ENCODE measurements at places on chromosomes 2 and 18.

DNA sequence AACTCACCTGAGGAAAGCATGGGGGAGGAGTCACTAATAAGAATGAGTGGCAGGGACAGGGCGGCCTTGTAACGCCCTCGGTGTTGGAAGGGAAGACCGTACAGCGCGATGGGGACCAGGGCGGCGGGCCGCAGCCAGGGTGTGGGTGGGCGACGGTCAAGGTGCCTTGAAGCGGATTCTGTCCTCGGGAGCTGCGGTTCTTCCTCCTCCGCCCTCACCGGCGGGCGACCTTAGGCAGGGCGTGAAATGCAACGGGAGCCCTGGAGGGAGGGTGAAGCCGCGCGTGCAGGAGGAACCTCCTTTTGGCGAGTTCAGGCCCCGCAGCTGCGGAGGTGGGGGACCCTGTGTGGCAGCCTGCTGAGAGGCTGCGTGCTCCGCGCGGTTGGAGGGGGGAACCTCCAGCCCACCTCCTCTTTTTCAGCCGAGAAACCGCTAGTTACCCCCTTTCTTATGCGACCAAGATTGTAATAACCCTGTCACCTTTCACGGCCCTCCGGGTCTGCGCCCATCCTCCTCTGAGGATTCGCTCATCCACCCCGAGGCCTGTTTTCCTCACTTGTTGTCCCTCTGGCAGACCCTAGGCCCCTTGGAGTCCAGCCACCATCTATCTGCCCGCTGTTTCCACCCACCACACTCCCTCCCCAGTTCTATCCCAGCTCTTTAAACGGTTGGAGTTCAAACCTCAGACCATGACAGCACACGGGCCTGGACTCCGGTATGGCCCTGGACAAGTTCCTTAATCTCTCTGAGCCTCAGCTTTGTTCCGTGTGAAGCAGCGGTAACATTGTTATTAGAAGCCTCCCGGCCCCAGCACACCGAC lies 823 bp upstream of the RNU2-63P start:
- peak; percentile 31 for DNase-seq

GRCh38 chr2:127674241-127675209 lies 805 bp downstream of the LIMS2 start:
- no peak for DNase-seq

DNA sequence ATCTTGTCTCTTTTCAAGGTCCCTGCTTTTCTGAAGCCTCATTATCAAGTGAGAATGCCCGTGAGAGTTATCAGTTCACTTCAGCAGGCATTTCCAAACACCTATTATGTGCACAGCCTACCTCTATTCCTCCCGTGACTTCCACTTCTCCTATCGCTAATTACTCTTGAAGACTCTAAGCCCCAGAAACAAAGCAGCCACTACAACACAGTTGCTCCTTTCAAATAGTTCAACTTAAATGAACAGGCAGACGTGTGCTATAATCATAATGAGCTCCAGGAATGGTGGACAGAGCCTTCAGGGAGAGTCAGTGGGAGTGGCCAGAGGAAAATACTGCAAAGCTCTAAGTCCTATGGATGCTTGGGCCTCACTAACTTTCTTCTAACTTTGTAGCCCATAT lies 159.0 kb downstream of the RDH14 start:
- DNase-seq, result no peak

DNA sequence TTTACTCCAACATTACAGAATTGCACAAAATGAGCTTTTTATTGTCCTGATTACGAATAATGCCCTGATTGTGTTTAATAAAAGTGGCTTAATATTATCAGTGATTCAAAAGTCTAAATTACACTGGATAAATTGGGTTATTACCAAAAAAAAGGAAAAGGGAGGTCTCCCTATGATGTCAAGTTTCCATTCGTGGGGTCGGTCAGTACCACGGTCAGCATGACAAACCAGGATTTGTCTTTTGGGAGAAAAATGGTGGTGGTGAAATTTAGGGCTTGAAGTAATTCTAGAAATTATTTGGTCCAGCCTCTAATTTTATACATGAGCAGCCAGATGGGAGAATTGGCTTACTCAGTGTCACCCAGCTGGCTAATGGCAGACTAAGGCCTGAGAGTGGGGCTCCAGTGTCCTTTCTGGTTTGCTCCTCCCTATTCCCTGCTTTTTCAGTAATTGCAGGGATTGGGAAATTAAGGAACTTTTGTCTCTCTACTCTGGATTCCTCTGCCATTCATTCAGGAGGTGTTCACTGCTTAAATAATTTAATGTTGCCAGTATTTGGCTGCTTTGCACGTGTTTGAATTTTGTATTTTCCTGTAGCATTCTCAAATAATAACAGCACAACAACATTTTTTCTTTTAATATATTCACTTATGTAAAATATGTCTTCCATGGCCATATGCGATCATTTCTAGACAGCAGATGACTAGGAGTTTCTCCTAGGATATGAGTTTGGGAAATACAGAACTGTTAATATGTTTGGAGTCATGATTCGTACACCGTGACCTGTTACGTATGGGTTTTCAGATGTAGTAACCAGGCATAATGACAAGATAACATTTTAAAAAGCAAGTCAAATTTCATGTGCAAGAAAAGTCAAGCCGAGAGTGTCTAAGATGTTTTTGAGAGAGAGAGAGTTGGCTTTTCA lies 128.9 kb upstream of the NOSTRIN start:
- no peak for DNase-seq

GRCh38 chr18:576924-577323 lies 3.3 kb upstream of the CETN1 start:
- DNase-seq, result no peak

- no peak for DNase-seq
Measured at GRCh38 chr2:19810148-19810547, 91.6 kb downstream of the TTC32 start.

DNA sequence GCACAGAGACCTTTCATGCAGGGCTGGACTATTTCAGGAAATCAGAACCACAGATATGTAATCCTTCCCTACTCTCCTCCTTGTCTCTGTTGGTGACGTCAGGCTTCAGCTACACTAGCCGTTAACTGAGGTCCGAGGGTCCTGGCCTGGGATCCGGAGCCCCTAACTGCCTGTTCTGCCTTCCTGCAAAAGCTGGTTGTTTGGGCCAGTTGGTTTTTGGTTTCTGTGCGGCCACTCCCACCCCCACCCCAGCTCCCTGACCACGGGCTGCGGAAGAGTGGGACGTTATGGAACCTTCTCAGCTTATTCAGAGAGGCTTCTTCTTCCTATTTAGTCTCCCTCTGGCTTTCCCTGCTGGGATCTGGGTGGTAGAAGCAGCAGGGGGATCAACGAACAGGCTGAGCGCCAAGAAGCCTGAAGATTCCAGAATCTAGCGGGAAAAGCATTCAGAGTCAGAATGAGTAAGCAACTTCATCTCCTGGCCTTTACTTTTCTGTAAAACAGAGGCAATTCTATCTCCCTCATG lies 49.3 kb upstream of the ROCK2 start:
- DNase-seq, result no peak

- DNase-seq, result peak; percentile 48
Measured at GRCh38 chr2:20543469-20544152, 96.7 kb downstream of the RHOB start.

- DNase-seq, result no peak
Measured at GRCh38 chr18:25510096-25510495, 158.1 kb upstream of the ZNF521 start.

DNA sequence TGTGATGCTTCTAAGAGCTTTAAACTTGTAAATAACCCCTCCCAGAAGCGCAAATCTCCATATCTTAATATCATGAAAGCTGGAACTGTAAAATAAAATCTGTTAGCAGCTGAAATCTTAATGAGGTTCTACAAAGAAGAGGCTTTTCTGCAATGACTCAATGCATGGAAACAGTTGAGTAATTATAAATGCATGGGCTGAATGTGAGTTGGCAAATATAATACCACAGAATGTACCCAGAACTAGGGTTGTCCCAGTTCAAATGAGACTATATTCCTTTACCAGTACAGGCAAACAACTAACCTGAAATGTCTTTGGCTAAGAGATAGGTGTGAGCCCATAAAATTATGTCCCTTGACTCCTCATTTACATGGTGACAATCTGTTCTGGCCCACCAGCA lies 52.9 kb downstream of the SATB2 start:
- no peak for DNase-seq

- DNase-seq, result no peak
Measured at GRCh38 chr18:76992226-76993084, 140.1 kb downstream of the MBP start.

GRCh38 chr2:120574620-120575019 lies 161.0 kb upstream of the GLI2 start:
- no peak for DNase-seq

- DNase-seq, result no peak
Measured at GRCh38 chr2:143629340-143629739, 500.1 kb downstream of the ARHGAP15 start.
